Naive thymus-derived CD4-positive, alpha-beta T cell (primary cell): ENCODE measurements at places on chromosomes 1 and 21. TPM values are rescaled to one million over a fixed set of nuclear protein-coding genes. Genes with fewer than 3 reads are reported as not detected.

DNA sequence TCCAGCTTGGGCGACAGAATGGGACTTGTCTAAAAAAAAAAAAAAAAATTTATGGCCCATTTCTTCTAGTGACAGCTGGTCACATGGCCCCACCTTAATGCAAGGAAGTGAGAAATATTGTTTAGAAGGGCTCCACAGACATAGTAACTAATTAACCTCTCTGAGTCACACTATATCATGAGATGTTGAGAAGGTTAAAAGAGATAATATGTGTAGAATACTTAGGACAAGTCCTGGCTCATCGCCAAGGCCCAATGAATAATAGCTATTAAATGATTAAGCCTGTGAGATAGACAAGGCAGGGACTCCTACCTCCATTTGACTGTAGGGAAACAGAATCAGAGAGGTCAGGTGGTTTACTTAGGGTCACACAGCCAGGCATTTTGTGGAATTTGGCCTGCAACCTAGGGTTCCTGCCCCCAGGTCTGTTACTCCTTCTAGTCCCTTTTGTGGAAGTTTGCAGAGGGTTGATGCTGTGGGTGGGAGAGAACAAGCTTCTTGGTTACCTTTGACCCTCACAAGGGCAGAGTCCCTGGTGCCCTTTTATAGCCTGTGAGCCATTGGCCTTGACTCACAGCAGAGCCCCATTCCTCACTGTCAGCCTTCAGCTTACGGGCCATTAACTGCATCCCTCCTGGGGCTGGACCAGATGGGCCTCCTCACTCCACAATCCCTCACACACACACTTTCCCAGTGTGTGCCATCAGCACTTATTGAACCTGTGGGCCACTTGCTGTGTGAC lies 48.5 kb downstream of the OPRD1 start:
- no peak overlapping the region for H3K27ac ChIP-seq
- no peaks in the 10 kb centered on the region for H3K27me3 ChIP-seq
- no peak for DNase-seq
- no peaks in the 10 kb centered on the region for H3K36me3 ChIP-seq
- H3K4me3 ChIP-seq = no peak overlapping the region
- no peaks in the 10 kb centered on the region for H3K4me1 ChIP-seq

DNA sequence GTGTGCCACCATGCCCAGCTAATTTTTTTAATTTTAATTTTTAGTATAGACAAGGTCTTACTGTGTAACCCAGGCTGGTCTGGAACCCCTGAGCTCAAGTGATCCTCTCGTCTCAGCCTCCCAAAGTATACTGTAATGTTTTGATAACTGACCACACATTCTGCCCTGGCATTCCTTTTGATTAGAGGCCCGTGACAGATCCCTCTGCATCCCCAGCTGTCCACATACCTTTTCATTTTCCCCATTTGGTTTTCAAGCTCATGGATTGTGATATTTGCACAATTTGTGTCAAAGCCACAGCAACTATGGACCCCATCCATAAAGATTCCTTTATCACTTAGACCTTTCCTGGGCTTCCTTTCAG lies 116.8 kb upstream of the ATP1A1 start:
- no peaks in the 10 kb centered on the region for H3K27me3 ChIP-seq
- no peak overlapping the region for H3K4me3 ChIP-seq
- H3K36me3 ChIP-seq = no peaks in the 10 kb centered on the region
- DNase-seq = no peak
- H3K27ac ChIP-seq = no peak overlapping the region
- no peaks in the 10 kb centered on the region for H3K4me1 ChIP-seq

The KAZN gene
- 0.27 TPM for total RNA-seq

The SLAMF1 gene
- 22.9 TPM for total RNA-seq

DNA sequence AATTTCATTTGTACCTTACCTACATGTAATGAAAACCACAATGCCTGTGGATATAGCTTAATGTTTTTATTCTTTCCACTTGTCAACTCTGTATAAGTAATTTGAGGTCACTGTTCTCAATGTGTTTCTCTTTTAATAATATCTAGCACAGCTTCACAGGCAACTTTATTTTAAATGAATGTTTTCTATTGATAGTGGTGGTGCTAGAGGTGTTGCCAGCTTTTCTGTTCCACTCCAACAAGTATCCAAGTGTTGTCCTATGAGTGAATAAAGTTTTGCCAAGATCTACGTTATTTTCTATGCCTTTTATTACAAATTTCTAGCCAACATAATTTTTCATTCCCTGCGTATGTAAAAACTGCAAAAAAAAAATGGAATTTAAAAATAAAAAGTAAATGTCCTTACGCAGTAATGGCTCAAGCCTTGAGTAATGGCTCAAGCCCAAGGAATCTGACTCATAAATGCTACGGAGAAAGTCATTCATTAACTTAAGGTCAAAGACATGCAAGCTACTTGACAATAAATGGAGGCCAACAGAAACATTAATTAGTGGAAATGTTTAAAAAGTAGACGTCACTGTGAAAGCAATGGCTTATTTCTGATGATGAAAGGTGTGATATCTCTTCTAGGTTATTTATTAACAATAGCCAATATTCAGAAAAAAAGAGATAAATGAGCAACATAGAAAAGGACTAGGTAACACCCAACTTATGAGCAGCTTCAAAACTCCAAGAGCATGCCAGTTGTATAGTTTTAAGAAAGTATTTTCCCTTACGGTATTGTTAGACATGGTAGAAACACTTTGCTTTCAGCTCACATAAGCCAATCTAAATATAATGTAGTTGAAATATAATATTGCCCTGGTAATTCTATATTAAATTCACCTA lies 71.4 kb downstream of the SLC44A5 start:
- no peaks in the 10 kb centered on the region for H3K27me3 ChIP-seq
- no peaks in the 10 kb centered on the region for H3K4me1 ChIP-seq
- no peak overlapping the region for H3K27ac ChIP-seq
- H3K4me3 ChIP-seq = no peak overlapping the region
- H3K36me3 ChIP-seq = no peaks in the 10 kb centered on the region

The DMBX1 gene
- 0.13 TPM in 1 of 2 replicates, not detected in the other for total RNA-seq
